Inflammatory macrophage (primary cell): ENCODE measurements at places on chromosomes 4 and X.

GRCh38 chr4:86978709-86979108 is 43.9 kb downstream of the AFF1 start:
- no peak for DNase-seq

DNA sequence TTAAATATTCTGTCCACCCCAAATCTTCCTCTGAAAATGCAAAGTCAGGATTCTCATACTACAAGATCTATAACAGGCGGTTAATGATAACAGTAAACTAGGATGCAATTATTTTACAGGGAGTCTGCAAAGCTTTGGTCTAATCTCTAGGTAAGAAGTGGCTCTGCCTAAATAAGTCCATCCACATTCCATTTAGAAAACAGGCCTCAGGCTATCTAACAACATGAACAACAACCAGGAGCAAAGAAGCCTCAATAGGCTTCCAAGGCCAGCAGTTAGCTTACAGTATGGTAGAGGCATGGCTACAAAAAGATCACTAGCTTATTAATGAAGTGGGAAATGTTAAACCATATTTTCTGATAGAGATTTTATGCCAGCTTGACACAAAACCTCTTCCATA is 6.4 kb downstream of the MAB21L2 start:
- DNase-seq: no peak

- no peak for DNase-seq
Observed at GRCh38 chr4:181189751-181190150, 1053.5 kb upstream of the TENM3 start.

- DNase-seq: no peak
Observed at GRCh38 chr4:87557348-87557747, 28.2 kb upstream of the SPARCL1 start.

- peak; percentile 88 for DNase-seq
Observed at GRCh38 chr4:38071801-38072431, 111.7 kb downstream of the PTTG2 start.

- no peak for DNase-seq
Observed at GRCh38 chr4:88526221-88526815, 2.7 kb upstream of the PYURF start.

GRCh38 chr4:37393889-37394288 is 149.3 kb downstream of the NWD2 start:
- no peak for DNase-seq

DNA sequence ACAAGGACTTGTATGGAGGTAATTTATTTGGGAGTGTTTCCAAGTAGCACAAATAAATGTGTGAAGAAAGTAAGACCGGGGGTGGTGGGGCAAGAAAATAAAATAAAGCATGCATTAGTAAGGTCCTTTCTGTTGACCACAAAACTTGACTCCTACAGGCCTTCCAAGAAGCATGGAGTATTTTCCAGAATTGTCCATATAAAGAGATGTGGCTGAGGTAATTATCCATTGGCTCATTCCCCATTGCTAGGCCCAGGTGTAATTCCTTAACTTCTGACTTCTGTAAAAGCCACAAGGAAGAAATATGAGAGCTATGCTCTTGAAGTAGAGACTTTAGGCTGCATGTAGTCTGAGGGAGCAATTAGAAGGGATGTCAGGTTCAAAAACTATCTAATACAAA is 430.5 kb upstream of the PABPC4L start:
- no peak for DNase-seq

DNA sequence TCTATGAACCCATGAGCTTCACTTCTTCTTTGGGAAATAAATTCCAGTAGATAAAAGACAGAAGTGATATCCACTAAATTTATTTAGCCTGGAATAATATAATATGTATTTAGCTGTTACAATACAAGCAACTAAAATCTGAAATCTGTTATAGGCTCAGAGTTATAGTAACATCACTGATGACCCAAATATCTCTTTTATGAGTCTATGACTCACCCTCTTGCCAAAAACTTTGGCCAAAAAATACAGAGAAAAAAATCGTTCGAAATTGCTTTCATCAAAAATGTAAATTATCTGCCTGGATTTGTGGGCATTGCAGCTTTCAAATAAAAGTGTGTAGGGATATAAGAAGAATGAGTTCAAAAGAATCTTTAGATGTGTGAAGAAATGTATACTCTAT is 89.4 kb upstream of the DKK2 start:
- DNase-seq: no peak

DNA sequence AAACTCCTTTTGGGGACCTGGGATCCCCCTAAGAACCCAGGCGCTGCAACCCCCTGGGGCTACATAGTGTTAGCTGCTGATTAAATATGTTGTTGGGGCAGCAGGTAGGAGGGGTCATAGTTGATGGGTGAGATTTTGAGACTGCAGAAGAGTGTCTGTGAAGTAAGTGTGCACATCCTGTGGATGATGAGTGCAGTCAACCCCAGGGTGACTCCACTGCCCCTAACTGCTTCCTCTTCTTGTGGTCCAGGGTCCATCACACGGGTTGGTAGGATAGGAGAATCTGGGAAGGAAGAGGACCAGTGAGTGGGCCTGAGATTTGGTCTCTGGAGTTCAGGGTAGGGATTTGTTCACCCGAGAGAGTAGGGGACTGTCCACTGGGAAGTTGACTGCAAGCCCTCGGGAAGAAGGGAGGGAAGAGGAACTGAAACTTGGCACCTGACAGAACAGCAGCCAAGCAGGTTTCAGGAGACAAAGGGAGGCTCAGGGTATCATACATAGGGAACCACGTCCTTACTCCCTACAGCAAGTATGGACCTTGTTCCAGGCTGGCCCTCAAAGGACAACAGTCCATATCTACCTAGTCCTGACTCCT is 8.5 kb downstream of the DLG3 start:
- no peak for DNase-seq

- DNase-seq: no peak
Observed at GRCh38 chr4:119731146-119731742, 102.6 kb upstream of the PDE5A start.
